Activated T-cell treated with anti-CD3 and anti-CD28 coated beads, Interleukin-2, amount 50 U/mL, for 48 hours (primary cell): ENCODE measurements at places on chromosomes 16 and 17.
A peak's percentile ranks its signal among the peaks of the same experiment; 100 is the strongest.

DNA sequence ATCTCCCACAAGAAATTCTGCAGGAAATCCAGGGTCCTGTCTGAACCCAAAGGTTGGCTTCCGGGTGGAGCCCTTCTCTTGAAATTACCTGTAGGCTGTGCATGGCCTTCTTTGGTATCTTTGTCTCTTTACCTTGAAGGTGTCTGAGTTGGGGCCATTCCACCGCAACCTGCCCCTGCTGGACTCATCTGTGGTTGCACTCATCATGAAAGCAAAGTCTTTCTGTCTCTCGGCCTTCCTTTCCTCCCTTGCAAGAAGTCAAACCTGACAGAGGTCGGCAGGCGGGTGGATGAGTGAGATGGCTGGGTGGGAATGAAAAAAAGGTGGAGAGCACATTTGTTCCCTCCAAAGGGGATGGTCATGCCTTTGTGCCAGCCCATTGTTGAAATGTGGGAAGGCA is 25.1 kb downstream of the SALL1 start:
- DNase-seq = no peak

- no peak for DNase-seq
Measured at GRCh38 chr16:50188619-50189136, 35.6 kb downstream of the TENT4B start.

DNA sequence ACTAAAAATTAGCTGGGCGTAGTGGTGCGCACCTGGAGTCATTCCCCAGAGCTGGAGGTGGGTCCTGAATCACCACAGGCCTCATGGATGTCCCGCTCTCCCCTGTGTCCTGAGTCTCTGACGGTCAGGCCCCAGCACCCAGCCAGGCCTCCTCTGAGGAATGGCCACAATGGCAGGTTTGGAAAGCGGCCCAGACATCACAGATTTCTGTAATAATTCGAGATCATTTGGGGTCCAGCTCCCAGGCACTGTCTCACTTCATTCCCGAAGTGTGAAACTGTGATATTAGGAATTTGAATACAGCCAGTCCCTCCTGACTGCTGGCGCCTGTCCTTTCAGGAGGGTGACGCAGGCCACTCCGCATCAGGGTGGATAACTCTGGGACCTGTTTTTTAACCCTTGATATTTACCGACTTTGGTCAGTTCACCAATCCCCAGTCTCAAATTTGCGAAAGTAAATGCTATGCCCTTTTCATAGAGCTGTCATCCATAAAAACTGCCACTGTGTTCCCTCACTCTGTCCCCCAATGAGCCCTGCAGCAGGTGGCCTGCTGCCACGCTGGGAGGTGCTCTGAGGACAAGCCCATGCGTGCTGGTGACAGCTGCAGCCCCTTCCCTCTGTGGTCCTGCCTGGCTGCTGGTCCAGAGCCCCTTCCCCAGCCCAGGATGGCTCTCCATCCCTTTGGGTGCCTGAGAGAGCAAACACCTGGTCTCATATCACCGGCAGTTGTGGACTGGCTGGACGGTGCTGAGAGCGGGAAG is 28.3 kb upstream of the RPTOR start:
- DNase-seq = no peak

DNA sequence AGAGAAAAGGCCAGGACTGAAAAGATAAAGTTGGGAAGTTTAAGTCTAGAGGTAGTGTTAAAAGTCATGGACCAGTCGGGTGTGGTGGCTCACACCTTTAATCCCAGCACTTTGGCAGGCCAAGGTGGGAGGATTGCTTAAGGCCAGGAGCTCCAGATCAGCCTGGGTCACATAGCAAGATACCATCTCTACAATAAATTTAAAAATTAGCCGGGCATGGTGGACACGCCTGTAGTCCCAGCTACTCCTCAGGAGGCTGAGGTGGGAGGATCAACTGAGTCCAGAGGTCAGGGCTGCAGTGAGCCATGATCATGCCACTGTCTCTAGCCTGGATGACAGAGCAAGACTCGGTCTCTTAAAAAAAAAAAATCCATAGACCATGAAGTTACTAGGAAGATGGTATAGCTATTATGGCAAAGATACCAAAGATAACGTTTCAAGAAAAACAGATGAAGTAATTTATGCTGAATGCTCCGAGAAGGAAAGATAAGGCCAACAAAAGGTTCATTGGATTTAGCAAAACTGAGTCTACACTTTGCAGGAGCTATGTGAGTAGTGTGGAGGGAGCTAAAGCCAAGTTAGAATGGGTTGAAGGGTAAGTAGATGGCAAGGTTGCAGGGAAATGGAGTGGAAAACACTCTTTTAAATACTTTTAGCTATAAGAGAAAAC is 11.7 kb downstream of the TRIM37 start:
- DNase-seq = no peak

DNA sequence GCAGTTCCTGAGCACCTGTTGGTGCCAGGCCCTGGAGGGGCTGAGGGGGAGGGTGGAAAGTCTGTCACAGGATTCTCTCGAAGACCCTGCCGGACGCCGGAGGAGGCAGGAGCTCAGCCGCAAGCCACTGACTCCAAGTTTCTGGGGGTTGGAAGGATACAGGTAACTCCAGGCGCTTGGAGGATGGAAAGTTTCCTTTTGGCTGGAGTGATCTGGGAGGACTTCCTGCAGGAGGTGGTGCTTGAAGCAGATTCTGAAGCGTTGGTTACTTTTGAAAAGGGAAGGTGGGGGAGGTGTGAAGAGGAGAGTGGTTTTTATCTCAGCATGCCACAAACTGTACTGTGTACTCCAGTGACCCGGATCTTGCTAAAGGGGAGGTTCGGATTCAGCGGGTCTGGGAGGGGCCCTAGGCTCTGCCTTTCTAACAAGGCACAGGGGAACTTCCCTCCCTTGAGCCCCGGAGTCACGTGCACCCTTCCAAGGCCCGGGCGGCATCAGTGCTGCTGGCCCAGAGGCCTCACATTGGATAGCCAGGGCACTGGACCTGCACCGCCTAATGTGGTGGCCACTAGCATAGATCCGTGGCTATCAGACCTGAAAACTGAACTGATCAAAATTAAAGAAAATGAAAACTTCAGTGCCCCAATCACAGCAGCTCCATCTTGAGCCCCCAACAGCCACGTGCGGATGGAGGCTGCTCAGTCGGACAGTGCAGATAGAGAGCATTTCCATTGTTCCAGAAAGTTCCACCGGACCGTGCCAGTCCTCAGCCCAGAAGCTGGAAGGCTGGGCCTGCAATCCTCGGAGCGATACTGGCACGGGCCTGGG is 42.2 kb upstream of the GSE1 start:
- DNase-seq = peak; percentile 48

- peak; percentile 17 for DNase-seq
Measured at GRCh38 chr17:39765766-39766165, 28.0 kb downstream of the GRB7 start.

GRCh38 chr16:31458073-31458843 is 1.0 kb upstream of the ARMC5 start:
- peak; percentile 70 for DNase-seq

- no peak for DNase-seq
Measured at GRCh38 chr16:53614346-53614745, 89.3 kb downstream of the RPGRIP1L start.

DNA sequence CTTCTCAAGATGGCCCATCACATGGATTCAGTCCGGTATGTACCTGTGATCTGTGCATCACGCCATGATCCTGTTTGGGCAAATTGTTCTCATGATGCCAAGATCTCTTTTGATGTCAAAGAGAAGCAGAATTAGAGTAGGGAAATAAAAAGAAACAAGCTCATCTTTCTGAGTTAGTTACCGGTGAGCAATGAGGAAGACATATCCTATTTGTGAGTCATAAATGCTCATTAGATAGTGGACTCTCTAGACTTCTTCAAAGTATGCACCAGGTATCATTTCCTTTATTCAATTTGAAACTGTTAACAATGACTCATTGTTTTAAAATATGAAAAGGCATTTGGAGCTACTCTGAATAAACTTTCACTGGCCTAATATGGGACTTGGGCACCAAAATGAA is 8.0 kb upstream of the KRTAP4-12 start:
- DNase-seq = no peak

DNA sequence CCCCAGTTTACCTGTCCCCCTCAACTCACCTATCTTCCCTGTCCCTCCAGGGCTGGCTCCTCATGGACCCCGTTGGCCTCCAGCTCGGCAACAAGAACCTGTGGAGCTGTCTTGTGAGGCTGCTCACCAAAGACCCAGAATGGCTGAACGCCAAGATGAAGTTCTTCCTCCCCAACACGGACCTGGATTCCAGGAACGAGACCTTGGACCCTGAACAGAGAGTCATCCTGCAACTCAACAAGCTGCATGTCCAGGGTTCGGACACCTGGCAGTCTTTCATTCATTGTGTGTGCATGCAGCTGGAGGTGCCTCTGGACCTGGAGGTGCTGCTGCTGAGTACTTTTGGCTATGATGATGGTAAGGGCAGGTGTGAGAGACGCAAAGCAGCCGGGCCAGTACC is 31.3 kb downstream of the NLRC5 start:
- no peak for DNase-seq

GRCh38 chr17:4634976-4635375 is 6.5 kb downstream of the ALOX15 start:
- DNase-seq = no peak

- DNase-seq = no peak
Measured at GRCh38 chr16:46607529-46607928, 13.7 kb downstream of the SHCBP1 start.

- no peak for DNase-seq
Measured at GRCh38 chr17:60933739-60934138, 256.1 kb downstream of the BCAS3 start.

GRCh38 chr17:19319771-19320505 is 42.6 kb downstream of the B9D1 start:
- DNase-seq = no peak

- no peak for DNase-seq
Measured at GRCh38 chr17:65855245-65855644, 293.8 kb upstream of the AXIN2 start.

DNA sequence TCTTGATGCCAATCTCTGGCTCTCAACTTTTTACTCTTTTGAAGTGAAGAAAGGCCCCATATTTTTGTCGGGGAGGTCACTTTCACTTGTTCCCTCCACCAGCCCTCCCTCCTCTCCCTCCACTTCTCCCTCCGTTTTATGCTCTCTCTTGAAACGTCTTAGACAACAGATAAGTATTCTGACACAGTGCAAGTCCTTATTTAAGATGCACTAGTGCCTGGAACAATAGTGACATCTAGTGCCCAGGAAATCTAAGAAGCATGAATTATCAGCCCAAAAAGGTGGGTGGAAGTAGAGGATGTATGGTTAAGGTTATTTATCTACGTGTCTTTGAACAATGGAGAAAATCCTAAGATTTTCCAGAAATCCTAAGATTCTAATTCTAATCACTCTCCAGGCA is 17.9 kb downstream of the PSME3IP1 start:
- no peak for DNase-seq

DNA sequence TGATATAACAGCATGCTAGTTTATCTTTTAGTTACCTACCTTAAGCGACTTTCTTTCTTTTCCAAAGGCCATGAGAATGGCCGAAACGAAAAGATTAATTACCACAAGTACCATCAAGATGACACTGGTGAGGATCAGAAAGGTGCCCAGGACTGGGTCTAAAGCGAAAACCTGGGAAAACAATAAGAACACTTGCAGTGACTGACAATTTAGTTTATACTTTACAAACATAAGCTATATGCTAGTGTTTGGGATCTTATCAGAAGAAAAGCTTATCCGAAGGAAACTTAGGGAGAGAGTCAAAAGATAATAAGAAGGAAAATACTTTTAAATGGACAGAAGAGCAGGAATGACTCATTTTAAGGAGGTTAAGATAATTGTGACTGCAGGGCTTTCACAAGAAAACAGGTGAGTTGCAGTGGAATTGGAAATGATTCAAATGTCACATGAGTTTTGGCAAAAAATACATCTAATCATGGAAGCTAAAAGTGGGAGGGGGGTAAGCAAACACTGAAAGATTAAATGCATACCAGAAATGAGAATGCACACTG is 34.8 kb downstream of the IST1 start:
- DNase-seq = no peak

DNA sequence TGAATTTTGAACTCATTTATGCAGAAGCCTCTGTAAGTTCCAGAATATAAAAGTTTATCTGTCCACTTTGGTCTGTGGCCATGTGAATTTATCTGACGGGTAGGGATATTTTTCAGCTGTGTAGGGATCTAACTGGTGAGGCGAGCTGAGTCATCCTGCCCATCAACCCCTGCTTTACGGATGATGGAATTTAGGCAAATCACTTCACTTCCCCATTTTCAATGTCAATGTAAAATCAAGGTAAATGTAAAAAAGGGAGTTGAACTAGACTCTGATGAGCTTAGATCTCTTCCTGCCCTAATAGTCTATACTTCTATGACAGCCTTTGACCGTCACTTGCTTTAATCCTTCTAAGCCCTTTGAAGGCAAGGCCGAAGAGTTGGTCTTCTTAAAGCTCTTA is 2.6 kb downstream of the SLC16A6 start:
- no peak for DNase-seq

GRCh38 chr17:64281962-64282752 is 19.1 kb upstream of the TEX2 start:
- peak; percentile 52 for DNase-seq

DNA sequence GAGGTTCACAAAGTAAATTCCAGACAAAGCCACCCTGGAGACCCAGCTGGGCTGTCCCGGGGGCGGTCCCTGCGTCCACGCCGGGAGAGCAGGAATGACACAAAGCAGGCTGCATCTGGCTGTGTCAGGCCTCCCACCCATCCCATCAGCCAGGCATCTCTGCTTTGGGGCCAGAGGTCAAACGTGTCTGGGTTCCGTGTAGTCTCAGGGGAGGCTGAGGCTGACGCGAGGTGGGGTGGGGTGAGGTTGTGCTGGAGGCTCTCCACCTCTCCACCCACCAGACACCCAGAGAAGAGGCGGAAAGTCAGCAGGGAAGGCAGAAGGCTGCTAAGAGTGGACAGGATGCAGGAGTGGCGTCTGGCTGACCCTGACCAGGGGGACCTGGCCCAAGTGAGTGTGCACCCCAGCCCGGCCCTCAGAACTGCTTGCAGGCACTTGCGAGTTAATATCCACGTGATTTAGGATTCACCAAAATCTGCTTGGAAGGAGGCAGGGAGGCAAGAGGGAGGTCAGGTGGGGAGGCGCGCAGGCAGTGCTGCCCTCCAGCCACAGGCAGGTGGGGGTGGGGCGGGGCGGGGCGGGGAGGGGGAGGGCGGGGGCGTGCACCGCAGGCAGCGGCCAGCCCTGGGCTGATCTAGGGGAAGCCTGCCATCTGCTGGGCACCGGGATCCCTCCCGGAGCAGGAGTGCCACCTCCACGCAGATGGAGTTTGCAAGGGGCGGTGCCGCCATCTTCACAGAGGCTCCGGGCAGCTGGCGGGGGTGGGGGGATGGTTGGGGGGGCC is 44.3 kb downstream of the TBC1D16 start:
- DNase-seq = peak; percentile 84

- DNase-seq = no peak
Measured at GRCh38 chr17:17129466-17129865, 76.7 kb downstream of the PLD6 start.

GRCh38 chr16:79101491-79101890 is 499.0 kb downstream of the MAF start:
- DNase-seq = no peak
